Activated T-helper 2 cell treated with anti-CD3 and anti-CD28 coated beads, Interferon-gamma antibody, Interleukin-2, Interleukin-4, amounts not matched to agents 10 μg/mL and 5 μg/mL and 100 μg/mL, durations not matched to agents 14 hours and 24 hours and 36 hours (primary cell): ENCODE measurements at places on chromosomes 6 and 20.

GRCh38 chr20:43171930-43172329 is 17.8 kb downstream of the PTPRT start:
- DNase-seq, result no peak

GRCh38 chr20:52937591-52938100 is 34.5 kb upstream of the TSHZ2 start:
- DNase-seq, result no peak

- peak; percentile 19 for DNase-seq
Measured at GRCh38 chr20:62122654-62123449, 577 bp downstream of the LSM14B start.

DNA sequence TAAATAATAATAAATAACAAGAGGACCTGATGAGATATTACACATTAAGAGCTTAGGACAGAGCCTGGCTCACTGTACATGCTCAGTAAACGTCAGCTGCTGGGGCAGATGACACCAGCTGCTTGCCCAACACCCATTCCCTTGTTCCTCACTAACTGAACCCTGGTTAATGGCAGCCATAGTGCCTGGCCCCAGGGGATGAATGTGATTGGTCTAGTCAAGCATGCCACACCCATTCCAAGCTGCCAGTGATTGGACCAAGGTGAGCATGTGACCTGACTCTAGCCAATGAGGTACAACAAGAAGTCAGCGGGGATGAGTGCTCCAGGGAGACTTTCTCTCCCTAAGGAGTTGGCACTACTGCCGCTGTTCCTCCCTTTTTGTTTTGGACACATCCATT is 85.1 kb upstream of the PTPN1 start:
- no peak for DNase-seq

GRCh38 chr6:89596056-89596455 is 42.5 kb downstream of the LYRM2 start:
- no peak for DNase-seq

- no peak for DNase-seq
Measured at GRCh38 chr20:47244451-47244850, 112.0 kb downstream of the ZMYND8 start.
